Activated CD4-positive, alpha-beta T cell treated with anti-CD3 and anti-CD28 coated beads for 48 hours (primary cell): ENCODE measurements at places on chromosomes 6 and 20.

- no peak for DNase-seq
These were observed 25.7 kb downstream of the DST start for GRCh38 chr6:56616967-56617366.

GRCh38 chr6:96626759-96627364, 63.9 kb downstream of the FHL5 start:
- DNase-seq = no peak

GRCh38 chr20:62685781-62686555, 22.7 kb upstream of the NTSR1 start:
- peak; percentile 17 for DNase-seq

GRCh38 chr6:167091805-167092107, 31.1 kb upstream of the CCR6 start:
- DNase-seq = no peak

GRCh38 chr6:13089296-13089994, 238.9 kb downstream of the TBC1D7 start:
- no peak for DNase-seq

DNA sequence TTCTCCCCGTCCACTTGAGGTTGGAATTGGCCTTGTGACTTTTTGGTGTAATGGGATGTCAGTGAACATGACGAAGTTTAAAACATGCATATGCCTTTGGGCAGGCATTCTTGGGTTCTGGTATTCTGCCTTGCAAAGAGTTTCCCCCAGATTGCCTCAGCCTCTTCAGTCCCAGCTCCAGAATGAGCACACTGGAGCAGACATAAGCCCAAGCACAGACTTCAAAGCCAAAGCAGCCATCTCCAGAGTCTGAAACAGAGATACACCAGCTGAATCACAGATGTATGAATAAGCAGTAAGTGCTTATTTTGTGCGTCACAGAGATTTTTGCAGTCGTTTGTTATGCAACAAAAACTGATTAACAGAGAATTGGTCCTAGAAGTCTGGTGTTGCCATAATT, 546.0 kb downstream of the FRK start:
- no peak for DNase-seq

DNA sequence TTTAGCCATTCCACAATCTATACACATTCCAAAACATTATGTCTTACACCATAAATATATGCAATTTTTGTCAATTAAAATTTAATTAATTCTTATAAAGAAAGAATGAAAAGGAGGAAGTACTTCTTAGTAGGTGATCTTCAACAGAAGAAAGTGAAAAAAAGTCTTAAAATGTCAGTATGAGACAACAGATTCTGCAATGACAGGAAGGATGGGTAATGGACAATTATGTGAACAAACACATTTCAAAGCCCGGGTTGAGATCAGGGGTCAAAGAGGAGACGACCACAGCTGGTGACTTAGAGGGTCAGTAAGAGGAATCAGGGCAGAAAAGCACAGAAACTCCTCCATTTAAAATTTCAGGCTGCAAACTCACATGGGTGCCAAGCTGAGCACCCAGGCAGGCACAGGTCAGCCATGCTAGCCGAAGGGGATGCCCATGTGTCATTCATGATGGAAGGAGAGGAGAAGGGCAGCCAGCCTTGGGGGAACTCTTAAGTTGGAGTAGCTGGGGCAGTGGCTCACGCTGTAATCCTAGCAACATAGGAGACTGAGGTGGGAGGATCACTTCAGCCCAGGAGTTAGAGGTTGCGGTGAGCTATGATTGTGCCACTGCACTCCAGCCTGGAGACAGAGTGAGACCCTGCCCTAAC, 11.0 kb downstream of the VSX1 start:
- DNase-seq = no peak
